ENCODE measurements at places on chromosomes 6 and 20.

DNA sequence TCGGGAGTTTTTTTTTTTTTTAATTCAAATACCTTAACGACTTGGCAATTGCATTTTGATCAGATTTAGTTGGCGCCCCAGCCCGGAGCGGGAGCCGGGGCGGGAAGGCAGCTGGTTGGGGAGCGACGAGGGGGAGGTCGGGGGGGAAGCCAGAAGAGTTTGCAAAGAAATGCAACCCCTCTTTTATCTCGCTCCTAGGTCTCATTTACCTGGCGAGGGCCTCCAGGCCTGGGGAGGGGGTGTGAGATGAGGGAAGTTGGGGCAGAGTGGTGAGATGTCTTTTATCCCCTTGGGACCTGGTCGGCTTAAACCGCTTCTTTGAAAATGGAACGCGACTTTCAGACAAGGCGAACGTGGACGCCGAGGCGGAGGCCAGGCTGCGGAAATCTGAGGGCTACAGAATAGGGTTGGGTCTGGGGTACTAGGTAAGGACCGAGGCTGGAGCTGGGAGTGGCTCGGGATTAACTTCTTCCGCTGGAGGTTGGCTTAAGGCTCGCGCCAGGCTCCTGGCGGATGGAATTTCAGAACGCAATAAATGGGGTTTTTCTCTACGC is 40.3 kb downstream of the NCR2 start:
- DNase-seq, result no peak

GRCh38 chr20:17479063-17479657 is 52.0 kb downstream of the BFSP1 start:
- DNase-seq, result no peak

GRCh38 chr6:25883991-25884390 is 9.9 kb upstream of the SLC17A3 start:
- DNase-seq, result no peak

DNA sequence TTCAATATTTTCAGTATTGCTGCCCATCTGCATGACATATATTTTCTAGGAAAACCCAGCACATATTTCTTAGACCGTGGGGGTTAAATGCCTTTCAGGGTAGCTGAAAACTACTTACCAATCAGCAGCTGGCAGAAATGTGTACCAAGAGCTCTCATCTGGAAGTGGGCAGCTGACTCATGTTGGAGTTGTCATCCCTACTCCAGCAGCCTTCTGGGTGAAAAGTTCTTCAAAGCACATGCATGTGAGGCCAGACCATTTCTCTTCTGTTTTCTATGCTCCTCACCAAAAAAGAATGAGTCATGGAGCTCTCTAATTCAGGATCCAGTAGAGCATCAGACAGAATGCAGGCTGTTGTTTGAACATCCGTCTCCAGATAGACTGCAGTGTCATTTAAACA is 135.5 kb downstream of the PAX1 start:
- no peak for DNase-seq

GRCh38 chr6:149250951-149251350 is 66.6 kb upstream of the TAB2 start:
- no peak for DNase-seq

DNA sequence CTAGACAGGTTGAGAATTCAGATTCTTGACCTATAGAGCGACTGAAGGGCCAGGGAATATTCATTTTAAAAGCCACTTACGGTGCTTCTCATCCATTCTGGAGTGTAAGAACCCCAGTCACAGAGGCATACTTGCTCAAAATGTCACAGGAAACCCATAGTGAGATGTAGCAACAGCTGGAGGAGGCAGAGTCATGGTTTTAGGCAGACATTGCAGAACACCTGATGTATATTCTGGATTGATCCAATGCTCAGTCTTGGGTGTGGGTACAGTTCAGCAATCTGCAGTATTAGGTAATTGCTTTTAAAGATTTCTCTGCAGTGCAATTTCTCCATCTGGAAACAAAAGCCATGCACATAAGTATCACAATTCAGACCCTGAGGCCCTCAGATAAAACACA is 137.4 kb upstream of the SLC22A23 start:
- DNase-seq, result no peak

DNA sequence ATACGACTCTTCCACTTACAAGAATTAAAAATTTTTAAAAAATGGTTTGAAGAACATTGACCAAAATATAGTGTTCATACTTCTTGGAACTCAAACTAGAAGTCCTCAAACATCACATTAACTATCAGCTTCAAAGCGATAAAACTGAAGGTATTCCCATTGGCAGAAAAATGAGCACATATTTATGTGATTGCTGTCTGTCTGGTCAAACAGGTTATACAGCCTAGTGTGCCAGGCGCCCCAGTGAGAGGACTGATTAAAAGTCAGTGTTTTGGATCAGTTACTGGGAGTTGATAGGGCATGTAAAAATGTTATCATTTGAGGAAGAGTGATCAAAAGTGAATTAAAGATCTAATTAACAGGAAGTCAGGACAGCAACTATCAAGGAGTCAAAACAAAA is 738.8 kb downstream of the HDGFL1 start:
- DNase-seq, result no peak

- DNase-seq, result no peak
Measured at GRCh38 chr6:163386329-163386908, 28.1 kb upstream of the QKI start.

DNA sequence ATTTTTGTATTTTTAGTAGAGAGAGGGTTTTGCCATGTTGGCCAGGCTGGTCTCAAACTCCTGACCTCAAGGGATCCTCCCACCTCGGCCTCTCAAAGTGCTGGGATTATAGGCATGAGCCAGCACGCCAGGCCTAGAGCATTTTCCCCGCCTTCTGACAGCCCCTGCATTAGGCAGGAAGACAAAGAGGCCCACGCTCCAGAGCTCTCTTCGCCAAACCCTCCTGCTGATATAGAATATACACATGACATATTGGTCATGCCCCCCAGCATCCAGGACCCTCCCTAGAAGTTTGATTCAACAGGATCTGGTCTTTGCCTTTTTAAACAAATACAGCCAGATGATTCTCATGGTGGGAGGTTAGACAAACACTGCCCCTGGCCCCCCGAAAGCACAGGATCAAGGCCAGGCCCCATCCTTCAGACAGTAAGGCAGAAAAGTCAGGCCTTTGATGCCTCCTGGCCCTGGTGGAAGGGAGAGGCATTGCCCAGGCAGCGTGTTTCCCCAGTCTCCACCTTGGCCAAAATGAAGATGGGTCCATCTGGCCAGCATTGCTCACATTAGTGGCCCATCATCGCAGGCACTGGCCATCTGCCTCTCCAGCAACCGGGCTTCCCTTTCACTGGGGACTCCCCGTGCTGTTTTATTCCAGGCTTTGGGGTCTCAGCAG is 4.4 kb downstream of the SULF2 start:
- DNase-seq, result no peak

- no peak for DNase-seq
Measured at GRCh38 chr20:34415079-34415478, 52.0 kb downstream of the ITCH start.

DNA sequence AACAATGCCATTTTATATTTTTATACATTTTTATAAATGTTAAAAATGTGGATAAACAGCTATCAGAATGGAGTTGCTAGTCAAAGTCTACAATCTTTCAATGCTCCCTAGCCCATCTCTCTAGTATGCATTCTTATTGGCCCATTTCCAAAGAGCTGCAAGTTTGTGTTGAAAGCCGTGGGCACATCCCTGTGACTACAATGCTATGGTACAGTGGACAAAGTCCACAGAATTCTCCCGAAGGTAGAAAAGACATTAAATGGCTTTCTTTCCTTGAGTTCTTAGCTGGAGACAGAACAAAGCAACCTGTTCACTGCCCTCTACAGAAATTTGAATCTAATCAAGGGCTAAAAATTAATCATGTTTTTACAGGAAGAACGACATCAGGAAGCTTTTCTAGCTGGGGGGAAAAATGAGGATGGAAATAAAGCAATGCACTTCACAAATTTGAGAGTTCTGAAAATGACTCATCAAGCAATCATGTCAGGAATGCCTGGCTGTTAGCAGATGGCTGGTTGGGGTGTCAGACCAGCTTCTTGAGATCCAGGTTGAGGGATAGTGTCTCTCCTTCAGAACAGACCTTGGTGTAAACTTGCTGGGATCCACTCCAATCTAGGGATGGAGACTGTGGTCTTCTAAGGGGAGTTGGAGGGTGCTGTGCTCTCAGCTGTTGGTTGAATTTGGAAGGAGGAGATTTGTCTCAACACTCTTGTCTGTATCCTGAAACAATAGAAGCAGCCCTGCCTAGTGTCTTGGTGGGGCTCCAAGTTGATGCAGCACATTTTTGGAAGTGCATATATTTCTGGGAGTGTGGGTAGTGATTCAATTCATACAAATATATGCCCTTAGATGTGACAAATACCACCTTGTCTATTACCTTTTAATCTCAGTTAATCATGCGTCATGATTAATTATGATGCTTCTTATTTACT is 143.4 kb upstream of the PHACTR1 start:
- no peak for DNase-seq
